ENCODE measurements at places on chromosomes 1 and 21.

GRCh38 chr21:33299181-33299752, 25.5 kb upstream of the IFNAR1 start:
- no peaks in the 10 kb centered on the region for H3K27me3 ChIP-seq
- no peaks in the 10 kb centered on the region for H3K36me3 ChIP-seq
- no peak overlapping the region for H3K4me3 ChIP-seq
- peaks cover 37% of the 10 kb centered on the region for H3K4me1 ChIP-seq
- DNase-seq = peak; percentile 83

- no peaks in the 10 kb centered on the region for H3K36me3 ChIP-seq
- DNase-seq = no peak
- H3K27ac ChIP-seq = no peak overlapping the region
Observed at GRCh38 chr1:115251340-115251748, 86.7 kb downstream of the NGF start.

GRCh38 chr1:227073786-227074185, 133.7 kb downstream of the COQ8A start:
- no peak overlapping the region for H3K4me3 ChIP-seq
- no peaks in the 10 kb centered on the region for H3K36me3 ChIP-seq
- DNase-seq = no peak
- H3K27me3 ChIP-seq = no peaks in the 10 kb centered on the region
- H3K27ac ChIP-seq = no peak overlapping the region
- H3K4me1 ChIP-seq = no peaks in the 10 kb centered on the region

- DNase-seq = no peak
- H3K4me3 ChIP-seq = no peak overlapping the region
- no peak overlapping the region for H3K27ac ChIP-seq
- no peaks in the 10 kb centered on the region for H3K36me3 ChIP-seq
Observed at GRCh38 chr21:39319814-39320332, 6.4 kb upstream of the BRWD1 start.

GRCh38 chr1:89912073-89912472, 82.8 kb upstream of the ZNF326 start:
- DNase-seq = no peak
- no peaks in the 10 kb centered on the region for H3K36me3 ChIP-seq
- no peaks in the 10 kb centered on the region for H3K27me3 ChIP-seq

GRCh38 chr21:27693376-27693775, 726.5 kb upstream of the ADAMTS5 start:
- H3K27ac ChIP-seq = no peak overlapping the region
- no peaks in the 10 kb centered on the region for H3K4me1 ChIP-seq
- no peak for DNase-seq
- H3K4me3 ChIP-seq = no peak overlapping the region
- no peaks in the 10 kb centered on the region for H3K27me3 ChIP-seq
- no peaks in the 10 kb centered on the region for H3K36me3 ChIP-seq

DNA sequence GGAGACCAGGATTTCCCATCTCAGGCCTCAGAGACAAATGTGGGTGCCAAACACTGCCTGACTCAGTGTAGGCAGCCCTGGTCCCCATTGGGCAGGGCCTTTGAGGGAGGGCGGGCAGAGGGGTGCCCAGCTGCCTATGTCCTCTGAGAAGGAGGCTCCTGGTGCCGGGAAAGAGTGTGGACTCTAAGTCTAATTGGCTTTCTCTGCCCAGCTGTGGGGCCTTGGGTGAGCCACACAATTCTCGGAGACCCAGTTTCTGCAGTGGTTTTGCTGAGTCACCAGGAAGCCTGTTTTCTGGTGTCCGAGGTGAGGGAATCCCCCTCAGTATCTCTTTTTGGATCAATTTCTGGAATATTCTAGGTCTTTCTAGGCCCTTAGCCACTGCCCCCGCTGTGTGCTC, 35.3 kb upstream of the ACTL8 start:
- H3K27me3 ChIP-seq = peaks cover 95% of the 10 kb centered on the region
- no peak overlapping the region for H3K27ac ChIP-seq
- no peaks in the 10 kb centered on the region for H3K4me1 ChIP-seq
- DNase-seq = no peak
- H3K36me3 ChIP-seq = no peaks in the 10 kb centered on the region

DNA sequence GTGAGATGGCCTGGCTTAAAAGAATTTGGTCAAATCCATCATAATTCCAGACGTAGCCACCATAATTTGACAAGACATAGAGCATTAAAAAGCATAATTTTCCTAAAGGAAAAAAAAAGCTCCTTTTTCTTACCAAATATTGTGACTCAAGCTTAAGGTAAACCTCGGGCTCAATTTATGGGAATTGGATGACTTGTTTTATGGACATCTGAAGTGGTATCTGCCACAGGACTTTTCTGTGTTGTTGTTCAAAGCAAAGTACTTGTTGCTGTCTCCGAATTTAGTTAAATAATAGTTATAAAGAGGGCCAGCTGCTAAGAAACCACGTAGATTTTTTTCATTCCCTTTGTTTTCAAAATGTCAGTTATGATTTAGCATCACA, 1.1 kb downstream of the MPZL1 start:
- H3K4me1 ChIP-seq = peaks cover 24% of the 10 kb centered on the region
- H3K27me3 ChIP-seq = no peaks in the 10 kb centered on the region
- no peak overlapping the region for H3K27ac ChIP-seq
- H3K4me3 ChIP-seq = peak overlapping the region; percentile 86
- no peaks in the 10 kb centered on the region for H3K36me3 ChIP-seq
- no peak for DNase-seq

GRCh38 chr1:21618561-21619374, 50.4 kb downstream of the RAP1GAP start:
- peaks cover 17% of the 10 kb centered on the region for H3K4me1 ChIP-seq
- H3K4me3 ChIP-seq = no peak overlapping the region
- H3K27me3 ChIP-seq = peaks cover 42% of the 10 kb centered on the region
- no peak for DNase-seq
- H3K36me3 ChIP-seq = no peaks in the 10 kb centered on the region
- no peak overlapping the region for H3K27ac ChIP-seq

DNA sequence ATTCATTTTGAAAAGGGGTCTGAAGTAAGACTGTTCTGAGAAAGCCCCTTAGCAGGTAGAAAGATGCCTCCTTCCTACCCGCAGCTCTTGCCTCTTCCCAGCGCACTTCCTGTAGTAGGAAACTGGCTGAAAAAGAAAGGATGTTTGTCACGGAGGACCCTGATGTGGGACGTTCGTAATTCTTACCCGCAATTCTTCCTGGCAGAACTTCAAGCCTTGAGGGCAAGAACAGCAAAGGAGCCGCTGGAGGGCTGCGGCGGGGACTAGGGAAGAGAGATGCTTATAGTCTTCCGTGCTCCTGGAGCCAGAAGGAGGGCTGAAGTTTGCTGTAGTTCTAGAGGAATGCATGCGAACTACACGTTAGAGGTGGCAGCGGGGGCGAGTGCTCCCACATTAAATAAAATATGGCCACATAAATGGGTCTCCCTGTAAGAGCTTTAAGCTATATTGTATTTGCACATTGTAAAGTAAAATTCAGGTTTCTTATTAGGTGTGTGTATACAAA, 6.3 kb downstream of the C1orf53 start:
- H3K4me3 ChIP-seq = no peak overlapping the region
- peaks cover 57% of the 10 kb centered on the region for H3K27me3 ChIP-seq
- H3K36me3 ChIP-seq = no peaks in the 10 kb centered on the region
- no peak overlapping the region for H3K27ac ChIP-seq
- no peak for DNase-seq

GRCh38 chr1:46522969-46523320, 28.5 kb downstream of the KNCN start:
- no peaks in the 10 kb centered on the region for H3K4me1 ChIP-seq
- H3K36me3 ChIP-seq = no peaks in the 10 kb centered on the region
- H3K27ac ChIP-seq = no peak overlapping the region

GRCh38 chr1:22535399-22535798, 27.9 kb upstream of the EPHA8 start:
- H3K27me3 ChIP-seq = no peaks in the 10 kb centered on the region
- no peak overlapping the region for H3K4me3 ChIP-seq
- H3K36me3 ChIP-seq = no peaks in the 10 kb centered on the region
- no peak overlapping the region for H3K27ac ChIP-seq
- H3K4me1 ChIP-seq = no peaks in the 10 kb centered on the region
- DNase-seq = no peak

- H3K4me3 ChIP-seq = no peak overlapping the region
- H3K27me3 ChIP-seq = no peaks in the 10 kb centered on the region
- DNase-seq = no peak
- H3K4me1 ChIP-seq = no peaks in the 10 kb centered on the region
- no peaks in the 10 kb centered on the region for H3K36me3 ChIP-seq
Observed at GRCh38 chr1:112866981-112867380, 89.0 kb downstream of the SLC16A1 start.

- H3K4me1 ChIP-seq = no peaks in the 10 kb centered on the region
- no peaks in the 10 kb centered on the region for H3K36me3 ChIP-seq
- no peak overlapping the region for H3K4me3 ChIP-seq
- no peak overlapping the region for H3K27ac ChIP-seq
- DNase-seq = no peak
Observed at GRCh38 chr1:185790194-185790735, 56.1 kb downstream of the HMCN1 start.

GRCh38 chr1:115977499-115978258, 1.4 kb downstream of the SLC22A15 start:
- no peak overlapping the region for H3K27ac ChIP-seq
- no peak for DNase-seq
- no peaks in the 10 kb centered on the region for H3K27me3 ChIP-seq
- peaks cover 3% of the 10 kb centered on the region for H3K4me1 ChIP-seq
- no peak overlapping the region for H3K4me3 ChIP-seq

DNA sequence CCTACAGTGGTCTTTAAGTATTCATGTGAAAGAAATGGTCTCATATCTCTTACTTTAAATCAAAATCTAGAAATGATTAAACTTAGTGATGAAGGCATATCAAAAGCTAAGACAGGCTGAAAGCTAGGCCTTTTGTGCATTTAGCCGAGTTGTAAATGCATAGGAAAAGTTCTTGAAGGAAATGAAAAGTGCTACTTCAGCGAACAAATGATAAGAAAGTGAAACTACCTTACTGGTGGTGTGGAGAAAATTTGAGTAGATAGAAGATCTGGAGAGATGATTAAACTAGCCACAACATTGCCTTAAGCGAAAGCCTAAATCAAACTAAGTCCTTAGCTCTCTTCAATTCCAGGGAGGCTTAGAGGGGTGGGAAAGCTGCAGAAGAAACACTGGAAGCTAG, 147.6 kb downstream of the DSCAM start:
- DNase-seq = peak; percentile 93
- peak overlapping the region; percentile 11 for H3K4me3 ChIP-seq
- H3K36me3 ChIP-seq = no peaks in the 10 kb centered on the region
- peaks cover 4% of the 10 kb centered on the region for H3K27me3 ChIP-seq
- peaks cover 19% of the 10 kb centered on the region for H3K4me1 ChIP-seq

DNA sequence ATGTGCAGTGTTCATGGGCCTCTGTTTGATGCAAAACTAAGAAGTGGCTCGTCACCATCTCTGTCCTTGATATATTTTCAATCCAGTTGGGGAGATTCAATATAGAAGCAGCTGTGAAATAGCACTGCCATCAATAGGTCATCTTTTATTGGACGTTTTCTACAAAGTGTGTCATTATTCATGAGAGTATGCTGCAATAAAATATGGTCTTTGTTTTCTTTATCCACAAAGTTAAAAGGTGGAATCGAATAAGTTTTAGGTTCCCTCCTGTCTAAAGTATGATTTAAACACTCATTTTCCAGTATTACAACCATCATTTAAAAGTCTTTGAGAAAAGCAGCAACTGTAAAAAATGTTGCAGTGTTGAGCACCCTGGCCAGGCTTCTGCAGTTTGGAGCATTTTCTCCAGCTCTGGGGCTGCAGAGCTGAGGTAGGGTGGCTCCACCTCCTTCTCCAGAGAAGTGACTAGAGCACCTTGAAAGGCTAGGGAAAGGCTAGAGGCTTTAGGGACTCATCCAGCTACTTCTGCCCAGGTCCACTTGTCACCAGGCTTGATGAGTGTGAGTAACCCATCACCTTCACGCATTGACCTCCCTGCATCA, 56.5 kb upstream of the DNAH14 start:
- H3K36me3 ChIP-seq = no peaks in the 10 kb centered on the region
- no peak for DNase-seq
- no peaks in the 10 kb centered on the region for H3K27me3 ChIP-seq
- no peak overlapping the region for H3K27ac ChIP-seq

DNA sequence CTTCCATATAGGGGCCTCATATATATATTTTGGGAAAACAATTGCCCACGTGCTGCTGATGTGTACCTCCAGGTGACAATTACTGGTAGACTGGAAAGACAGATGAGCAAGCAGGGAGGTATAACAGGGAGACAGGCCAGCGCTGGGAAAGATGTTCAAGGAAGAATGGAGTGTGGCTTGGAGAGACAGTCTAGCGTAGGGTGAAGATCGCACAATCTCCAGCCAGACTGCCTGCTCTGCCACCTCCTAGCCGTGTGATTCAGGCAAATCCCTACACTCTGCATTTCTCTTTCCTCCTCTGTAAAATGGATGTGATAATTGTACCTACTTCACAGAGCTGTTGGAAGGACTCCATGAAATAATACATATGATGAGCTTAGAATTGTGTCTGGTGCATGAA, 66.1 kb downstream of the TMCO4 start:
- no peak for DNase-seq
- H3K27me3 ChIP-seq = no peaks in the 10 kb centered on the region
- no peaks in the 10 kb centered on the region for H3K4me1 ChIP-seq
- H3K4me3 ChIP-seq = no peak overlapping the region
- H3K36me3 ChIP-seq = no peaks in the 10 kb centered on the region

- H3K36me3 ChIP-seq = no peaks in the 10 kb centered on the region
- no peak overlapping the region for H3K27ac ChIP-seq
- H3K4me3 ChIP-seq = no peak overlapping the region
- H3K4me1 ChIP-seq = no peaks in the 10 kb centered on the region
- H3K27me3 ChIP-seq = no peaks in the 10 kb centered on the region
Observed at GRCh38 chr1:65541161-65541560, 120.7 kb downstream of the LEPR start.

DNA sequence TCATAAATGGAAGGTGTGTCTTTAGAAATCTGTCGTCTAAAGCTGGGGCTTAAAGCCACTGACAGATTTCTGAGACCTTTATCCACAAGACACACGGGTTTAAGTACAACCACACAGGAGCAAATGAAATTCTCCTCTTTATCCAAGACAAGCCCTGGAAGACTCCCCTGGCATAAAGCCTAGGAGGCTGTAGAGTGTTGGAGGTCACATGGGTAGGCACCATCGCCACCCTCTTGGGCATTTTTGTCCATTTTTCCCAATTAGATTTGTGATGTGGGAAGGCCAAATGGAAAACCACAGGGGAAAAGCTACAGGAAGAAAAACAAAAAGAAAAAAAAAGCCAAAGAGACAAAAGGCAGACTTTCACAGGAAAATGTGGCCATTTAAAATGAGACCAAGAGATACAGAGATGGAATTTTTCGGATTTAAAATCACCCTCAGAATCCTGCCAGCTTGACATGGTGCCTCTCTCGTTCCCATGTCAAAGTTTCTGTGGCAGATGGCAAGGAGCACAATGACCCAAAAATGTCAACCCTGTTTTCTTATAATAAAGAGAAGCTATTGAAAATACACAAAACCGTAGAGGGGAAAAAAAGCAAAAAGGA, 91.9 kb downstream of the PLD5 start:
- no peak overlapping the region for H3K4me3 ChIP-seq
- DNase-seq = no peak
- no peak overlapping the region for H3K27ac ChIP-seq
- no peaks in the 10 kb centered on the region for H3K4me1 ChIP-seq
- no peaks in the 10 kb centered on the region for H3K36me3 ChIP-seq

GRCh38 chr1:201228011-201228983, 37.7 kb downstream of the IGFN1 start:
- H3K27me3 ChIP-seq = 0 out of 2 replicates have a peak, but pooled peaks cover 3% of the 10 kb centered on the region
- H3K4me1 ChIP-seq = no peaks in the 10 kb centered on the region
- no peak overlapping the region for H3K4me3 ChIP-seq
- no peak for DNase-seq
- no peaks in the 10 kb centered on the region for H3K36me3 ChIP-seq
- no peak overlapping the region for H3K27ac ChIP-seq
